SK-N-SH treated with all-trans-retinoic acid at 6 μM for 48 hours (cell line): ENCODE measurements at places on chromosomes 4 and X.

GRCh38 chrX:132741689-132742088, 216.7 kb downstream of the HS6ST2 start:
- no peak for ATAC-seq

DNA sequence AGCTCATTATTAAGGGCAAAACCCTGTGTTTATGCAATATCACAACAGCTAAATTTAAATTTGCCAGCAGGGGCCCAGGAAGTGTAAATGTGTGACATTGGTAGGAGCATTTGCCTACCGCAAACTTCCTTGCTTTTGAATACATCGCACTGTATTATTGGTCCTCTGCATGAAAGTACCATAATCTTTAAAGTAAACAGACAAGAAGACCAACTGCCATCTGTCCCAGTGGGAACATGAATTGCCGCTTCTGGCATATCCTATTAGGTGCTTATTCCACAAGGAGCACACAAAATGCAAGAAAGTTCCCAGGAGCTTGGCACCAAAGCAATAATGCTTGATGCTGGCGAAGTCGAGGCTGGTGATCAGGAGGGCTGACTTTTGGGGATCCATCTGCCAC, 51.3 kb downstream of the SOD3 start:
- no peak for ATAC-seq

- ATAC-seq = no peak
Observed at GRCh38 chr4:29983890-29984289, 736.3 kb upstream of the PCDH7 start.

GRCh38 chr4:7910263-7910896, 29.3 kb downstream of the AFAP1 start:
- ATAC-seq = peak; percentile 33

- peak; percentile 68 for ATAC-seq
Observed at GRCh38 chrX:10945498-10945897, 165.6 kb upstream of the HCCS start.

- no peak for ATAC-seq
Observed at GRCh38 chr4:115972967-115973366, 859.5 kb upstream of the NDST4 start.

DNA sequence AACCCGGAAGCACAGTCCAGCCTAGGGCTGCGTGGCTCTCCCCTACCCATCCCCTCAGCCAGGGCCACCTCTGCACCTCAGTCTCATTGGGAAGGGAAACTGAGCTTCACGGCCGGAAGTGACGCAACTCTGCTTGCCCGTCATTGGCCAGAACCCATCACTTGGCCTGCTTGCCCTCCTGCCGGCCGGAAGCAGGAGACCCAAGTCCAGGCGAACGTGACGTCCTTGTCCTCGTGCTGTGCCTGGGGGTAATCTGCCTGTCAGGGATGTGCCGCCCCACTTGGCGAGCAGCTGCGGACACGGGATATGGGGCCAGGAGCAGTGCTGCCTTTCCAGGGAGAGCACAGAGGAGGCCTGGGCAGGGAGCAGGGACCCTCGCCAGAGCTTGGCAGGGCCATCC, 31.2 kb downstream of the ZFYVE28 start:
- no peak for ATAC-seq

- no peak for ATAC-seq
Observed at GRCh38 chr4:8639021-8639420, 46.5 kb downstream of the CPZ start.

- no peak for ATAC-seq
Observed at GRCh38 chr4:158496030-158496741, 25.5 kb upstream of the RXFP1 start.

DNA sequence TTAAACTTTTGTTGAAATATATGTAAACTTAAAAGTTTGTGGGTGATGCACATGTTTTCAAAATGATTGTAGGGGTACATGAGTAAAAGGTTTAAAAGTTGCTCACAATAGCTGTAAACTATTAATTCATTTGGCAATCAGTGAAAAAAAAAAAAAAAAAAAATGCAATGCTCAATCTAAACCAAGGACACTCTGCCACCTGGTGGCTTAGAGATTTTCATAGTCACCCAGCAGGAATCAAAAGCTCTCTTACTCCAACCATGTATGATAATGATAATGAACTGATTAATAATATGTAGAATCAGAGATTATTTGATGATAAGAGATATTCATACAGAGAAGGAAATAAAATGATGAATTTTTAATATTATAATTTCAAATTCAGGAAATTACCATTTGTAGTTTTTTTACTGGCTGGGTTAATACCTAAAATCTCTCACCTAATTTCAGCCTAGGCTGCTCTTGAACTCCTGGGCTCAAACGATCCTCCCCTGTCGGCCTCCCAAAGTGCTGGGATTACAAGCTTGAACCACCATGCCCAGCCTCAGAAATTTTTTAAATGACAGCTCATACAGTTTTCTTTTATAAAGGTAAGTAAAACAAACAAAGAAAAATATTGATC, 46.9 kb upstream of the SLC25A4 start:
- peak; percentile 61; the same call in 2 of the 3 replicates for ATAC-seq

DNA sequence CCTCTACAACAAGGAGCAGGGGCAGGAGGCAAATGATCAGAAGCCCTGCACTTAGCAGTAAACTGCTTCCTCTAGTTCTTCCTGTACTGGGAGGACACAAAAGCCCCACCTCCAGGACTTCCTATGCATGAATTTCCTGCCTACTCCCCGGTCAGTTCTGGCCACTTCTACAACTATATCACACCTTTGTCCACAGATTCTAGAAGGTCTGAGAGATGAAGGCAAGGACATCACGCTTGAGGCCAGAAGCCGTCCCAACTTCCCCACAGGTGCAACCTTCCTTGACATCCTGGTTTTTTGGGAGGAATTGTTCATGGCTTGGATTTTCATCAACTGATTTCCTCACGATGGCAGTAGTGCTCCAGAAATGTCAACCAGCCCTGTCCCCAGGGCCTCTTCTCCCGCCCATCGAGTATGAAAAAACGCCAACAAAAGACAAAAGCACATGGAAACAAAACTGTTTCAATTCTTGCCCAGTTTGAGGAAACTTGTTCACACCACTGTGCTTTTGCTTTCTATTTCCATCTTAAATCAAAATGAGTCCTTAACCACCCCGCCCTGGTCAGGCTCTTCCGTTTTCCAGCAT, 206.5 kb upstream of the STK26 start:
- ATAC-seq = peak; percentile 82

DNA sequence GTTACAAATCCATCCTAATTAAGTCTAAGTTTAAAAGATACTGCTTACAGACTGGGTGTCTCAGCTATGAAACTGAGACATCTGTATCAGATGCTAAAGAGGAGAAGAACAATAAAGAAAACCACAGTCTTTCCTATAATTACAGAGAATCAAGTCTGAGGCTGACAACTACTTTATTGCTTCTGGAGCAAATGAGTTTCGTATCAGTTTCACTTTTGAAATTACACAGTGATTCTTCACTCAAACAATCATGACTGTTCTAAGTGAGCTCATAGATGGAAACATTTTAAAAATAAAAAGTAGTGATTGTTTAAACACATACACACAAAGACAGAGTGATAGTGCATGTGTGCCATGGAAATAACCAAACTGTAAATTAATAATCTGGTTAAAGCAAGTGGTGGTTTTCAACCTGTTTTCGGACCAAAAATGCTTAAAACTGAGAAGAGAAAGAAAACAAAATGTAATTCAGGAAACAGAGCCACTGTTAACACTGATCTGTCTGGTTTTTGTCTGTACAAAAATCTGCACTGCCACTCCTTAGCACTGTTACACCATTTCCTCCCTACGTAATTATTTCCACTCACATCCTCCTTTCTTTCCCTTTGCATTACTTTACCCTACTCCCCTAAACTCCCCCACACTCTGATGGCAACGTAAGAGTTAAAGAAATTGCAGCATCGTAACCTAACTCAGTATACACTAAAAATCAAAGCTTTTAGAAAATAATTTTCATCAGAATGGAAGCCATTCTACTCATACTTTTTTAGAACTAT, 12.5 kb downstream of the RFC1 start:
- peak; percentile 83 for ATAC-seq

GRCh38 chrX:51281758-51282318, 50.8 kb upstream of the NUDT10 start:
- ATAC-seq = no peak

GRCh38 chr4:56208103-56208502, 179.2 kb downstream of the AASDH start:
- ATAC-seq = no peak

DNA sequence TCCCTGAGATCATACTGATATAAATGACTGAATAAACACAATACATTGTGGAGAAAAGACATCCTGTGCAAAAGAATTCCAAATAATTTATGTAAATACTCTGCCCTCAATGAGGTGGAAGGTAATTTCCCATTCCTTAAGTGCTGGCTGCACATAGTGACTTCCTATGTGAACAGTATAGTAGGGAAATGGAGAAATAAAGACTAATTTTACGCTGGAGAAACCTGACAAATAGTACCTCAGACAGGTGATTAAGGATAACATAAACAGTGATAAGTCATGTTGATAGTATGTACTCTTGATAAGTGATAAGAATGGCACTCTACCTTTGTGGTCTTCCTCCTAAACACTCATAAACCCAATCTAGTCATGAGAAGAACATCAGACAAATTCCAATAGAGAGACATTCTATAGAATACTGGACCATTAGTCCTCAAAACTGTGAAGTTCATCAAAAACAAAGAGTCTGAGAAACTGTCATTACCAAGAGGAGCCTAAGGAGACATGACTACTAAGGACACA, 274.0 kb downstream of the CHIC1 start:
- no peak for ATAC-seq

DNA sequence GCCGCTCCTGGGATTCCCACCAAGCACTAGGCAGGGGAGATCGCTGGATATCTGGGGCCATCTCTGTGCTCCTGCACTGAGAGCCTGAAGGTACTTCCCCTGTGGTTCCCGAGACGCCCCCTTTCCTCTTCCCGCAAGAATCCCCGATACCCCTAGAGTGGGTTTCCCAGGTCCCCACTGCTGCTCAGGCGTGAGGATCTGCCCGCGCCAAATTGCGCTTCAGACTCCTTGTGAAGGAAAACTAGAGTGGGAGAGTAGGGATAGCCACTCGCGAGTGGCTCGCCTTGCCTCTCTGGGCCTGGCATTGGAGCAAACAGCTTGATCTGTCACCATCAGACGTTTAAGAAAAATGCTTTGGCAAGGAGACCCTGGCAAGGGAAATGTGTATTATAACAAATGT, 1.5 kb downstream of the IL1RAPL2 start:
- ATAC-seq = no peak

DNA sequence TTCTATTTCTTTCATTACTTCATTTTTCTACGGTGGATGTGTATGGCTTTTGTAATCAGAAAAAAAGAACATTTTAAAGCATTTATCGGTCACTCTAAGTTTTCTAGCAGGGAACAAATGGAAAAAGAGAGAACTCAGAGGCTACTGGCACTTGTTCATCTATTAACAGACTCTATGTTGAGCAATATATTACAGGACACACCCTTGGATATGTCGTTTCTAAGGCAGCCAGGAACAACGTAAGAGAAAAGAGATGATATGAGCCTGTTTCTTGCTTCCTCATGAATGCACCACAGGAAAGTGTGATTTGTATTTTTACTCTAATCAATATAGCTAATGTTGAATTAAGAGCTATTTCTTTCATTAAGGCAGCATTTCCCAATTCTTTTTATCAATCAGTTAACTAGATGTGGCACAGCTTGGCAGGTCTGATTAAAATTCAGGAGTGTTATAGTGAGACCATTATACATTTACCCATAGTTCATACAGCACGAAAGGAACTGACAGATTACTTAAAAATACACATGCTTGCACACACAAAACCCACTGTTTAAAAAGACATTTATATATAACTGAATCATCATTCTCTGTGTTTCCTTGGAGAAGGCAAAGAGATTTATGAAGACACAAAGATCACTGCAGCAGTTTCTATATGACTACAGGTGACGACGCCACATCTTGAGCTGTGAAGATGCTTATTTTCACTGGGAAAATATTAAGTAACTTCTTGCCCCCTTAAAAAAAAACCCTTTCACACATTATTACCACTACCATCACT, 13.0 kb downstream of the RAB9B start:
- no peak for ATAC-seq

- peak; percentile 62 for ATAC-seq
Observed at GRCh38 chr4:61741327-61742096, 541.4 kb downstream of the ADGRL3 start.

GRCh38 chr4:23882976-23883531, 6.8 kb downstream of the PPARGC1A start:
- ATAC-seq = no peak

- peak; percentile 62 for ATAC-seq
Observed at GRCh38 chr4:41058426-41058825, 155.9 kb downstream of the APBB2 start.

- peak; percentile 100 for ATAC-seq
Observed at GRCh38 chr4:179867300-179867878, 2375.8 kb upstream of the TENM3 start.
